Stimulated activated CD8-positive, alpha-beta memory T cell treated with anti-CD3 and anti-CD28 coated beads, Interleukin-12 subunit alpha, Interleukin-12 subunit beta, amount 100 ng/mL, for 4 hours (primary cell): ENCODE measurements at places on chromosomes 2 and 18.

DNA sequence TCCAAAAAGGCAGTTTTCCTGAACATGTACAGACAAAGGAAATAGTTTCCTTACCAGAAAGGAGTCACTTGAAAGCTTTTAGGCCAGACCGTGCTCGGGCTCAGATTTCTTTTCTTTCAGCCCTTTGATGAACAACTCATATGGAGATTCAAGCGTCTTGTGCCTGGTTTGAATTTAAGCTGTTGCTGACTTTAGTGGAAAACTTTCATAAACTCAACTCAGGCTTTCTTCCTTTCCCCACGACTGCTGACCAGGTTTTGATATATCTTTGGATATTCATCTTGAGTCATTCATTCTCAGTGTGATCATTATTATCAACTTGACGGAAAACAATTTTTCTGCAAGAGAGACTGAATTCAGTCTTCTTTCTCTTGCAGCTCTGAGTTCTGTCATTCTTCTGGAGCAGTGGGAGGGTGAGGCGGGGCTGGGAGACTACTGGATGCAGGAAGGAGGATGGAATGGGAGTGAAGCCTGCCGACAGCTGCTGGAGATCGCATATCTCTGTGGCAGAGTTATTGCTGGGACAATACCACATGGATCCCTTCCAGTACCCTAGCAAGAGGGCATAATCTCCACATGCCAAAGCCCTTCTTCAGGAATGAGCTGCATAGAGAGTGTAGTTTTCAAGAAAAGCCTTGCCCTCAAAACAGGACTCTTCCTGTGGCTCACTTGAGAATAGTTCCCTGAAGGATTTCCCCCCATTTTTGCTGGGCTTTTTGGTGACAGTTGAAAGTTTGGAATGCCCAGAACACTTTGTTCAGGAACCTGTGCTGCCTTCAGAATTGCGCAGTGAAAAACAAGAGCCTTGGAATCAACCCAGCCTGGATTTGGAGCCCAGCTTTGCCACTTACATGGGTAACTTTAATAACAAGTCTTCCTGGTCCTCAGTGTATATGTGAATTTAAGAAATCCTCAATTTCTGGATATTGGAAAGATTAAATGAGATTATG, 364.4 kb downstream of the ZNF521 start:
- no peak for DNase-seq

GRCh38 chr2:238418999-238419546, 7.7 kb upstream of the ASB1 start:
- no peak for DNase-seq

GRCh38 chr2:23639406-23639982, 254.5 kb downstream of the KLHL29 start:
- DNase-seq: no peak

DNA sequence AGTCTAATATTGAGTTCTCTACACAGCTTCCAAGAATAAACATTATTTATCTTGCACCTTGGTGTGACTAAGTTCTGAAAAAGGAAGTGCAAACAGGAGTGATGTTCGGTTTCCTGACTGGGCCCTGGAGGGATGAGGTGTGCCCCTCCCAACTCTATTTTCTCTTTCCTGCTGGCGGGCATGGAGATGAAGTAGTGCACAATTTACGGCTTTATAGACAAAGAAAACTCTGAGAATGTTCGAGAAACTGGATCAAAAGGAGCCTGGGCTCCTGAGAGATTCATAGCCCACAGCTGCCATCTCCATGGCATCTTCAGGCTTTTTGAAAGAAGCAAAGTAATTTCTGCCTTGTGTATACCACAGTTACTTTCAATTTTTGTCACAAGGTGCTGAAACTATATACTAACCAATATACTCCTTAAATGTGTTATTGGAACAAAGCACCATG, 22.3 kb downstream of the LRATD1 start:
- DNase-seq: no peak

GRCh38 chr2:6423944-6424343, 441.8 kb downstream of the CMPK2 start:
- DNase-seq: no peak

DNA sequence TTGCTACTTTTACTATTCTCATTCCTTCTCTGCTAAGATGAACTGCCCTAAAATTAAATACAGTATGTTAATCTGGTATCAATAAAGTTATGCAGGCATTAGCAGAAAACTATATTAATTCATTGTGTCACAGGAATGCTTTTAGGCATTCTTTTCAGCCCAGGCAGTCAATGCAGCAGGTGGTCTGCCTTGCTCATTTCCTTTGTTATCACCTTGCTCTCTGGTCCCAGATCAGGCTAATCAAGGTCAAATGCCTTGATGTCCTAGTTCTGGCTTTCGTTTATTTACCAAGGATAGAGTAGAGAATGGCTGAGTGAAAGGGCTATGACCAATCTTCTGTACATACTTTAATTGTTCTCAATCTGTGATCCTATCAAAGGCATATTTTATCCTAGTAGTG, 1023.6 kb downstream of the TMEM182 start:
- DNase-seq: no peak

- DNase-seq: no peak
Observed at GRCh38 chr18:27363872-27364271, 178.8 kb upstream of the CHST9 start.

- no peak for DNase-seq
Observed at GRCh38 chr2:239391286-239392071, 9.3 kb downstream of the HDAC4 start.

- no peak for DNase-seq
Observed at GRCh38 chr2:217922101-217923006, 80.4 kb downstream of the TNS1 start.

DNA sequence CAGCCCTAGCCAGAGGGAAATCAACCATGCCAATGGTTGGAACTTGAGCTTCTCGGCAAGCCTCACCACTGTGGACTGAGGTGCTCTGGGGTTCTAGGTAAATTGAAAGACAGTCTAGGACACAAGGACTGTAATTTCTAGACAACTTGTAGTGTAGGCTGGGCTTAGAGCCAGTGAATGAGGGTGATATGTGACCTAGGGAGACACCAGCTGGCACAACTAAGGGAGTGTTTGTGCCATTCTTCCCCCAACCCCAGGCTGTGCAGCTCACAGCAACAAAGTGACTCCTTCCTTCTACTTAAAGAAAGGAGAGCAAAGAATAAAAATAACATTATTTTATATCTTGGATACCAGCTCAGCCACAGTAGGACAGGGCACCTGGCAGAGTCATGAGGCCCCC, 1690.7 kb upstream of the TMEFF2 start:
- DNase-seq: no peak

GRCh38 chr2:149994057-149994728, 406.6 kb upstream of the MMADHC start:
- no peak for DNase-seq

DNA sequence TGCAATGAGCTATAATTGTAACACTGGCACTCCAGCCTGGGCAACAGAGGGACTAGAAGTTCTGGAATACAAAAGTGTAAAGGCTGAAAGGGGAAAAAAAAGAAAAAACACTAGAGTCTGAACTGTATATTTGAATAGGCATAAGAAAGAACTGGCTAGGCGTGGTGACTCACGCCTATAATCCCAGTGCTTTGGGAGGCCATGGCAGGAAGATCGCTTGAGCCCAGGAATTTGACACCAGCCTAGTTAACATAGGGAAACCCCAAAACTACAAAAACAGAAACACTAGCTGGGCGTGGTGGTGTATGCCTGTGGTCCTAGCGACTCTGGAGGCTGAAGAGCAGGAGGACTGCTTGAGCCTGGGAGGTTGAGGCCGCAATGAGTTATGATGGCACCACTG, 70.6 kb downstream of the SAP130 start:
- no peak for DNase-seq

GRCh38 chr2:98713332-98714015, 17.5 kb downstream of the MGAT4A start:
- DNase-seq: no peak

DNA sequence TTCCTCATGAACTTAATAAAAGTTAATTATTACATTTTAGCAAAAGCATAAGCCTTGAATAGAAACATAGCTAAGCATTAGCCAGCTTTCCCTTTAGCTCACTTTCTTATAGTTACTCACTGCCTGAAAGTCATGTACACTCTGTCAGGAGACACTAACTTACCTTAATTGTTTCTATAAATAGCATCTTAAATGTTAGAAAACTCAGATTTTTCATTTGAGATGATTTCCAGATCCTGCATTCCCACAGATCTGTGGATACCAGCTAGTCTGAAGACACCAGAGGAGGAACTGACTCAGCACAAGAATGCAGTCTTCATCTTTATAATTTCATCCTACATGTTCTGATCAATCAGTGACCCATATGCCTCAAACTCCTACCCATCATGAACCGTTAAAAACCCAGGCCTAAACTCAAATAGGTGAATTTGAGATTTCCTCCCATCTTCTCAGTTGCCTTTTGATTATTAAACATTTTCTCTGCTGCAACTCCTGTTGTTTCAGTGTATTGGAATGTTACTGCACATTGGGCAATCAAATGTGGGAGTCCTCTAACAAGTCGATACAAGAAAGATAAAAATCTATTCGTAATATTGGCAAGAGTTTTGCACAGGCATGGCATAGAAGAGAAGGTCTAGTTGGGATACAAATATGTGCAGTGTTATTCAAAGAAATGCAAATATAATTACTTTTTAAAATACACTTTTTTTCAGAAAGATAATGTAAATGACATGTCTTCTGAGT, 857.4 kb upstream of the CDH2 start:
- DNase-seq: no peak

DNA sequence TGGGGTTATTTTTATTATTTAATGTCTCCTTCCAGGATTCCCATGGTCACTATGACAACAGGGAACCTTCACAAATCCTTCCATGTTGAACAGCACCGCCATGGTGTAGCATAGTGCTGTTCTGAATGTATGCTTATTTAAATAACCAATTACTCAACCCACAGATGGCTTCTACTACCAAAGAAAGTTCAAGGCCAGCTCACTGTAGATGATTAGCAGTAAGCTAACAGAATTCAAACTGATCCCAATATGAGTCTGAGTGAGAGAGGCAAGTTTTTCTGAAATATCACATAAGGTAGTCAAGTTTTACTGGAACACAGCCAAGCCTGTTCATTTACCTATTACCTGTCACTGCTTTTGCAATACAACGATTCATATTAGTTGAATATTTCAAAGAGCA, 51.2 kb downstream of the CLASP1 start:
- DNase-seq: no peak

DNA sequence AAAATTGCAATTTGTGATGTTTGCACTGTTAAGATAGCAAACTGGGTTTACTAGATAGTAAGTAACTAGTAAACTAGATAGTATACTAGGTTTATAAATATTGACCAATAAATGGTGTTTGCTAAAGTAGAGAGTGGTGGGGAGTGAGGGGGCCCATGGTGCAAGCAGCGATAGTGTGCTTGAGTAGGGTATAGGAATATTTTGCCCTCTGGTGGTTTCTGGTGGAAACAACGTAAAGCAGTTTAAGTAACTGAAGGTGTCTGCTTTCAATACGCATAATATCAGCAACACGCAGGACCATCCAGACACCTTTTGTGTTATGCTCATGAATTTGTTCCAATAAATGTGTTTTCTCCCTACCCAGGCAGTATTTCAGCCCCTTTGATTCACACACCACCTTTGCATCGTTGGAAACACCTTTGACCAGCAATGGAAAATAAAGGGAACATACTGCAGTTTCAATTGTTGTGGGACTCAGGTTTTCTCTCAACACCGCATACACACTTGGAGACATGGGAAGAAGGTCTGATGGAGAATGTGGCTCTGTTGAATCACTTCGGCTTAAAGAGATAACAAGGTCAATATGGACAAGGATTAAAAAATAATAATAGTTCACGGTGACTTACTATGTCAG, 16.7 kb upstream of the STAT1 start:
- DNase-seq: no peak
